ENCODE measurements at places on chromosomes 3 and 15. TPM values are rescaled to one million over a fixed set of nuclear protein-coding genes. Genes with fewer than 3 reads are reported as not detected.

VPS13C gene
- 12.1 TPM for total RNA-seq

THSD4 gene
- 14.7 TPM for total RNA-seq

NANOGP8 gene
- not detected for total RNA-seq

CHRNA7 gene
- not detected for total RNA-seq

LYSMD4 gene
- total RNA-seq, result 3.4 TPM

SNX33 gene
- 13.7 TPM for total RNA-seq

LSMEM2 gene
- not detected for total RNA-seq

XCR1 gene
- total RNA-seq, result not detected

PLIN1 gene
- total RNA-seq, result 0.15 TPM

PIGX gene
- 26.6 TPM for total RNA-seq

TM4SF1 gene
- 155 TPM for total RNA-seq

SKIL gene
- total RNA-seq, result 4.0 TPM

TMCO5A gene
- total RNA-seq, result not detected
